ENCODE measurements at places on chromosomes 6 and 20.

- no peak for DNase-seq
Observed at GRCh38 chr6:88562353-88563276, 396.5 kb upstream of the CNR1 start.

GRCh38 chr20:33351696-33352095, 49.6 kb downstream of the CDK5RAP1 start:
- DNase-seq: no peak

DNA sequence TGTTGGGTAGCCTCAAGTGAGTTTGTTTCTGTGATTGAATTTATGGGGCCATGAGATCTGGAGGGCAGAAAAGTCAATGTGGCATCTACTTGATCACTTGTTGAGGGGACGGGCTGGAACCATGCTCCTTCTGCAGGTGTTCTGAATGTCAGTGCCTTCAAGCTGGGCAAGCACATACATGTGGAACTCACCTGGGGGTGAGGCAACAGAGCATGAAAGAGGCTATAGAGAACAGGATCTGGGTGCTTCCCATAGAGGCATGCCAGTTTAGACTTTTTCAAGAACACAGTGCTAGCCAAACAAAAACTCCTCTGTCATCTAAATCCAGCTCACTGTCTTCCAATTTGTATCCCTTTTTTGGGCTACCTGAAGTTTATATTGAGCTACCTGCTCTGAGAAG, 77.8 kb upstream of the SLC35B3 start:
- no peak for DNase-seq

GRCh38 chr6:83270971-83271719, 78.0 kb downstream of the RWDD2A start:
- DNase-seq: peak; percentile 81

- peak; percentile 8 for DNase-seq
Observed at GRCh38 chr6:99119109-99120031, 171.6 kb upstream of the FBXL4 start.

DNA sequence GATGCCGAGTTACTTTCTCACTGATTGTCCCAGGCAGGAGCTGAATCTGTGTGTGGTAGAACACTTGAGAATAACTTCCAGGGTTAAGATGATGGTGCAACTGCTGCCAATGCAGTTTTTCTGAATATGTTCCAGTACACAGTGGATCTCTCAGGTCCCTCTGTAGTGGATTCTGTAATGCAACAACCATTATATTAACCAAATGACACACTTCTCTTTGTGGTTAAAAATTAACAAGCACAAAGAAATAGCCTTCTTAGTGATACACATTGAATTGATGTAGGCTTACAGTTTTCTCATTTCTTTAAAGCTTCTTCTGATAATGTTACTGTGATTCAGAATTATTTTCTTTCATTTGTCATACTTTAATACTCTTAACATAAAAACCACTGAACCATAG, 383.8 kb downstream of the ADGRB3 start:
- no peak for DNase-seq

DNA sequence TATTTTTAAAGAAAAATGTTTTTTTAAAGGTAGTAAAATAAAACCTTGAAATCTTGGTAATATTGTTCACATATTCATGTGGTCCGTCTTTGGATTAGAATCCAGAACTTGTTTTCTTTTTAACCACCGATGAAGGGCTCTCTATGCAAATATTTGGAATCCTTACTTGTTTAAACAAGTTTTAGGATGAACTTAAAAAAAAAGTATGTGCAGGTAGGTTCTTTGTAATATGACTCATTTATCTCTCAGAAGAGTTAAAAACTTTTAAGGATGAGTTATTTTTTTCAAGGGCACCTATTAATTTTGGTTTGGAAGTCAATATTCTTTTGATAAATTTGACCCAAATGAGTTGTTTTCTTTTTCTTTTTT, 8.9 kb downstream of the DSP start:
- no peak for DNase-seq

GRCh38 chr6:2753110-2753489, 2.4 kb upstream of the MYLK4 start:
- no peak for DNase-seq

DNA sequence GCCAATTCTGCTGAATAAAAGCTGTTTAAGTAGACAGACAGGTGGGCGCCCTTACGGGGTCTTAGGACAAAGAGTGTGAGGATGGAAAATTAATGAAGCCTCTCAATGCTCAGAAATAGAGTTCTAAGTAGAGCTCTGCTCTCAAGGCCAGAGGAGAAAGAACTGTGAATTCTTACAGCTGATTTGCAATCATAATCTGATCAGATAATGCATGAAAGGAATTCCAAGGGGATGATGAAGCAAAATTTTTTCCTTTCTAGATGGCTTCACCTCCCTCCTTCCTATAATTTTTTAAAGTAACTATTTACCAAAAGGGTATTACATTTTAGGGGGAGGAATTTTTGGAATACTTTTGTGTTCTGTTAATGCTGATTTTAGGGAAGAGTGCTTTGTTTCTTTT, 308.1 kb upstream of the HS3ST5 start:
- no peak for DNase-seq

DNA sequence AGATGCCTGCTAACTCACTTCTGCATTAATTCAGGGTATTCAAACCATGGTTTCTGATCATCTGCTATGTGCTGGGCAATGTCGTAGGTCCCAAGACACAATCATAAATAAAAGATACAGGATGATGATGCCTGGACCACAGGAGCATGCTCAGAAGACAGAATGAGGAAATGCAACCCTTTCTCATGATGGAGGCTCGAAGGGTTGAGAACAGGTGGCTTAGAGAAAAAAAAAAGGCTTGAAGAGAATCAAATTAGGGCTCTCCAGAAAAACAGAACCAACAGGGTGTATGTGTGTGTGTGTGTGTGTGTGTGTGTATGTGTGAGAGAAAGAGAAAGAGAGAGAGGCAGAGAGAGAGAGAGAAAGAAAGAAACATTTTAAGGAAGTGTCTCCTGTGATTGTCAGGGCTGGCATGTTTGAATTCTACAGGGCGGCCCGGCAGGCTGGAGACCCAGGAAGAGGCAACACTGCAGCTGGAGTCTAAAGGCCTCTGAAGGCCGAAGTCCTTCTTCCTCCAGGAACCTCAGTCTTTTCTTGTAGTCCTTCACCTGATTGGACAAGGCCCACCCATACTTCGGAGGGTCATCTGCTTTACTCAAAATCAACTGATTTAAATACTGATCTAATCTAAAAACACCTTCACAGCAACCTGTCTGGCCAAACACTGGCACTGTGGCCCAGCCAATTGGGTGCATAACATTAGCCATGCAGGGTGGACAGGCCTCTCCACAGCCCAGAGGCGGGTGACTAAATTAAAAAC, 143.8 kb downstream of the ERMARD start:
- DNase-seq: no peak

DNA sequence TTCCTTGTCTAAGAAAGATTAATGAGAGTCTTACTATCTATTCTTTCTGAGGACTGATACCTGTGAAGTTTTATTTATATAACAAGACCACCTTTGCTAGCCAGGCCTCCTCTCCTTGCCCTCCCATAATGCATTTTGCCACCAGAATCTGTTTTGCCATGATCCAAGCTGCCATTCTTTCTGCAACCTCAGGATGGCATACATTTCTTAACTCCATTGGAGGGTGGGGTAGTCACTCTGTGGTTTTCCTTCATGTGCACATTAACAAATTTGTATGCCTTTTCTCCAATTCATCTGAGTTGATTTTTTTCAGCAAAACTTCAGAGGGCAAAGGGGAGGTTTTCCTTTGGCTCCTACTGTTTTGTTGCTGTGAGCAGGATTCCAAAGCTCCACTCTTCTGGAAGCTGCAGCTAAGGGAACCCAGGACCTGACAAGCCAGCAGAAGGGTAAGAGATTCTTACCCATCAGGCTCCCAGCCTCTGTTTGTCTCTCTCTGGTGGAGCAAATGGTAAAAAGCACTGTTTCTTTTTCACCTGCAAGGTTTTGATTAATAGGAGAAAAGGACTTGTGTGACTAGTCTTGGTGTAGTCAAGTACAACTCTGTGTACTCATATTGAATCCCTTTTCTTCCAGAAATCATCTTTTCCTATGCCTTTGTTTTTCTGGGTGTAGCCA, 26.2 kb upstream of the ENPP4 start:
- DNase-seq: no peak

- DNase-seq: no peak
Observed at GRCh38 chr6:21134356-21134755, 459.2 kb upstream of the SOX4 start.

GRCh38 chr20:59682603-59683002, 78.3 kb downstream of the PHACTR3 start:
- no peak for DNase-seq

DNA sequence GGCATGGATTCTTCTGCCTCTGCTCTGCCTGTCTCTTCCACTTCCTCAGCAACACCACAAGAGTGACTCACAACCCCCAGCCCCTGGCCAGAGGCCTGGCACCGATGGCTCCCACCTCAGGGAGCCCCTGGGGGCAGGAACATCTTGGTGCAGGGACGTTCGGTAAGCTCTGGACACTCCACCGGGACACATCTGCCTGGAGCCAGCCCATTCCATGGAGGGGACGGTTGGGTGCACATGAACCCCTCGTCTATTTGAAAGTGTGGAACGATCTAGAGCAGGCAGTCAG, 246.5 kb downstream of the ERMARD start:
- no peak for DNase-seq

DNA sequence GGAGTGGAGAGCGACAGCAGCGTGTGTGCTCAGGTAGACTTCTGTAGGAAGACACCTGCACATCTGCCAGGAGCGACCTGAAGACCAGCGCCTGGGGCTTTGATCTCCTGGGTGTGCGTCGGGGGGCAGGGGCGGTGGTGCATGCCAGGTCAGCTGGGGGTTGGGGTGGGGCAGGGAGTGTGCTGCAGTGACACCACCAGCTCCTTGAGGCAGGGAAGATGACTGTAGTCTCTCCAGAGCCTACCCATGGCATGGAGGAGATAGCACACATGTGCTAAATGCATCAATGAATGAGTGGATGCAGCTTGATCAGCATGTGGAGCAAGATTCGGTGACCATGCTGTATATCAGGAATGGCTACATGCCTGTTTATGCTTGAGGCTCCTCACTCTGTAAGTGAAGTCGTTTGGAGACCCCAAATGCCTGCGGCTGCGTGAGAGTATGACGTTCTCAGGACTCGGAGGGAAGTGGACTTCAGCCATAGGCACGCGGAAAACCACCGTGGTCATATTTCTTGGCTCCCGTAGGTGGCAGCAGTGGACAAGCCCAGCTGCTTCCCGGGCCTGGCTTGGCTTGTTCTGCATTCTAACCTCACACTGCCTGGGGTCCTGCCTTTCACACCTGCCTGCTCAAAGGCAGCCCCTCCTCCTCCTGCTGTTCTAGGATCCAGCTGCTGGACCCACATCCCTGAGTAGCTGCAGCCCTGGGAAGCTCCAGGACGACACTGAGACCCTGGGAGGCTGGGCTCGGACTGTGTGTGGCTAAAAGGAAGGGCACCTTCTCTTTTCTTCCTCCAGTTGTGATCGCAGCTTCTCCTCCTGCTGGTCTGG, 39.4 kb upstream of the KCNK16 start:
- peak; percentile 20 for DNase-seq

- no peak for DNase-seq
Observed at GRCh38 chr20:64099086-64099786, 8.1 kb downstream of the NPBWR2 start.

GRCh38 chr20:51412333-51412871, 130.1 kb downstream of the NFATC2 start:
- DNase-seq: no peak

DNA sequence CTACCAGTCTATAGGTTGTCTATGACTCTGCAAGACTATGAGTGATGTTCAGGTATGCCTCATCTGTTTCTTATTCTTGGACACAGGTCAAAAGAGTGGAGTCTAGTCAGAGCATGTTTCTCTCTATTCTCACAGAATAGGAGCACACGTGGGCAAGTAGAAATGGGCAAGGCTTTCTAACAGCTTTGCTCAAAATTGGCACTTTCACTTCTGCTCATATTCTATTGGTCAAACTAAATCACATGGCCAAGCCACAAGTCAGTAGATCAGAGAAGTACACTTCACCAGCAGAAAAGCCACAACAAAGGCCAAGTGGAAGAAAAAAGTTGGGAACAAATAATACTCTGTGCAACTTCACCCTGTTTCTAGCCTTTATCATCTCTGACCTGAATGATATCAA, 354.5 kb upstream of the SYNCRIP start:
- DNase-seq: no peak

GRCh38 chr6:15427331-15428070, 181.6 kb downstream of the JARID2 start:
- DNase-seq: no peak

- no peak for DNase-seq
Observed at GRCh38 chr20:61354901-61355495, 102.9 kb downstream of the CDH4 start.

- DNase-seq: no peak
Observed at GRCh38 chr6:25384967-25385366, 105.8 kb downstream of the CARMIL1 start.

GRCh38 chr6:29945281-29945820, 3.0 kb downstream of the HLA-A start:
- no peak for DNase-seq

DNA sequence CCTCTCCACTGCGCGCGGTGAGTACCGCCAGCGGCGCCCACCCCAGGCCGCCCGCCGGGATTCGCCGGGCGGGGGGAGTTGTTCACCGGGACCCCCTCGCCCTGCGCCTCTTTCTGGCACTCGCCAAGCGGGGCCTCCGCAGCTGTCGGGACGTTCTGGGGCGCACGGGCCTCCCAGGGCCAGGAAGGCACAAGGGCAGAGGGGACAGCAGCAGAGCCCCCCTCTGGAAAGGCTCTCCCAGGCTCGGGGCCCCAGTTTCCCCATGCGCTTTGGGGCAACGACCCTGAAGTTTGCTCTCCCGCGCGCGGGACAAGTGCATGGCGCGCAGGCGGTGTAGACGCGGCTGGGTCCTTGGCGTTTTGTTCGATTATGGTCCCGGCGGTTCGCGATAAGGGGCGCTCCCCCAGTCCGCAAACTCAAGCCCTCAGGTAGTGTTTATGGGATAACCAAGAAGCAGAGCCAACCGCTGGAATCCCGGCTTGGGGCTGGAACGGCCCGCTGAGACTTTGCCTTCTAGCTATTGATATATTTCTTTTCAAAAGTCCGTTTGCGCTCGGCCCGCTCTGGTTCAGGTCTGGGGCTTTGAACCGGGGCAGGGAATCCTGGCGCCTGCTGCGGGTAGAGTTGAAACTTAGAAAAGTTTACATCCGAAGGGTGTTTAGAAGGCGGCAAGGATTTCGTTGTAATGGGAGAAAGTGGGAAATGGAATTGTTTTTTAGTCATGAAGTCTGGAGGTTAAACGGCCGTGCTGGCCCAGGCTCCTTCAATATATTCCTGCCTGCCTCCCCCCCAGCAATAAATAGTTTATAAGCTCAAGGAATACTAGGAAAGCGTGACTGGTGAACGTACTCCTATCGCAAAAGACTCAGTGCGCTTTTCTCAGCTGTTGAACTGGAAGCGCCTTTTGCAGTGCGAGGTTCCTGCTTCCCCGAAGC, 595 bp downstream of the EYA2 start:
- no peak for DNase-seq

Measured in non-pigmented ciliary epithelial cell (primary cell).